ENCODE measurements at places on chromosomes 5 and 9.

- DNase-seq = no peak
Observed at GRCh38 chr9:20579524-20580314, 42.6 kb downstream of the MLLT3 start.

- no peak for DNase-seq
Observed at GRCh38 chr9:123035791-123036190, 2.3 kb downstream of the GPR21 start.

DNA sequence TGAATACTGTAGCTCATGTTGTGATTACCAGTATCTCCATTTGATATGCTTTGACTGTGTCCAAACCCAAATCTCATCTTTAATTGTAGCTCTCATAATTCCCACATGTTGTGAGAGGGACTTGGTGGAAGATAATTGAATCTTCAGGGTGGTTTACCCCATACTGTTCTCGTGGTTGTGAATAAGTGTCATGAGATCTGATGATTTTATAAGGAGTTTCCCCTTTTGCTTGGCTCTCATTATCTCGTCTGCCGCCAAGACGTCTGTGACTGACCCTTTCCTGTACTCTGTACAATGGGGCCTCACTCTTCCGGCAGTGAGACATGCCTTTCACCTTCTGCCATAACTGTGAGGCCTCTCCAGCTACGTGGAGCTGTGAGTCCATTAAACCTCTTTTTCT, 59.3 kb downstream of the TRIO start:
- no peak for DNase-seq

GRCh38 chr9:123741214-123741613, 188.7 kb downstream of the DENND1A start:
- no peak for DNase-seq
